ENCODE measurements at places on chromosomes 1 and 21.

DNA sequence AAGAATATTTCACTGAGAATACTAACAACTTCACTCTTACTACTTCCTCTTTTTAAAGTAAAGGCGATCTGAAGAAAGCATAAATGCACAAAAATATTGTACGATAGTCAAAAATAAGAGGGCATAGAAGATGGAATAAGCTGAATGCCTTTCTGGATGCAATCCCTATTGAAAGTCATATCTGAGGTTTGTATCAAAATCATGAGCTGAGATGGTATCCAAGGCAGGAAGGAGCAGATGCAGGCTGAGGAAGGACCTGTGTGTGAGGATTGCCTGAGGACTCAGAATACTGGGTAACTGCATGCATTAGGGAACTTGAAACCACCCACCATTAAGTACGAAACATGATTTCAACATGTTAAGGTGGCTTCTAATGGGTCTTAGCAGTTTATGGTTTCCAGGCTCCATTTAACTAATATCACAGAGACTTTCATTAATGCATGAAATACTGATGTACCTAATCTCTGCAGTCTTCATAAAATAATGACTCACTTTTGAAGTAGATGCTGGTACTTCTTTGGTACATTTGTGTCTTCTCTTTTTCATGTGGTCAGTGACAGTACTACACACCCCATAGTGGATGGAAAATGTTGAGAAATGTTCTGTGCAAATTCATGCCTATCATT is 29.6 kb upstream of the RGS1 start:
- DNase-seq: no peak

DNA sequence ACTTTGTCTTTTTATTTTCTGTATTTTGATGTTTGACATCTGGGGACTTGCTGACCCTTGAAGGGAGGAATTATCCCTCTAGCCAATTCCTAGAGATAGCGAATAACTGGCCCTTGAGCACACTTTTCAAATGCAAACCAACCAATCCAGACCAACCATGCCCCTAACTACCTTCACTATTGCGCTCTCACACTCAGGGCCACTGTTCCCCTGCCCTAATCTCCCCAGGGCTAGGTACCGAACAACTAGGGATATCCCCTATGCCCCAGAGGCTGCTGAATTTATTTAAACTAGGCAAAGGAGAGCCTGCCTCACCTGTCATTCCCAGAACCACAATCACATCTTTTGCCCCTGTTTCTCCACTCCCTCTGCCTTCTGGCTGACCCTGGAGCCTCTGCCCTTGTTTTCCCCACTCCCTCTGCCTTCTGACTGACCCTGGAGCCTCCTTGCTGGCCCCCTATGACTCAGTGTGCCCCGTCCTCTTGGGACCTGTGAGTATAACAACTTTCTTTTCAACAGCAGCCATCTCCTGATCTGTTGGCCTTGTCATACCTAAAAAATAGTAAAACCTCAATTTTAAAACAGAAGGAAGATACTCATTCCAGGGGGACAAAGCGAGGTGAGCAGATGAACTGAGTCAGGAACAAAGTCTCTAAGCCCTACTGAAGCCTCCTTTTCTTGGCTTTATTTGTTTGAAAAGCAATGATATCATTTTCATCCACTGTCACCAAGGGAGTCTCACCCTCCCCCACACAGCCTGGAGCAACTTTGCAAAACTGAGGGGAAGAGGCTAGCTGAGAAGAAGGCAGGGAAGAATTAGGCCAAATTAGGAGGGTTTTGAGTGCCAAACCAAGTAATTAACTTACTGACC is 115.5 kb downstream of the NMNAT2 start:
- no peak for DNase-seq

DNA sequence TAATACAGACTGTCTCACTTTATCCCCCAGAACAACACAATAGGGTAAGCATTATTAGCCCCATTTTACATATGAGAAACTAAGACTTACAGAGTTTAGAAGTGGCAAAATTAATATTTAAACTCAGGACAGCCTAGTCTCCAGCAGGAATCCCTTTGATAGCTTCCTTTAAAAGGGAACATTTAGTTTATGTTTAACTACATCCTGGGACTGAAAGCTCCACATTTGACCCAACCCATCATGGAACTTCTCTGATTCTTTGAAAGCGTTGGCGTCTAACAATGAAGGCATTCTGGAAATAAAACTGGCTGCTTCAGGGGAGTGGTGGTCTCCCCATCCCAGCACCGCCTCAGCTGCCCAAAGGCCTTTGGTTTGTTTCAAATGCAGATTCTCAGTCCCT is 250.6 kb upstream of the NFIA start:
- DNase-seq: no peak

- DNase-seq: no peak
These were observed 433.4 kb upstream of the CAMK1G start for GRCh38 chr1:209150114-209150513.

DNA sequence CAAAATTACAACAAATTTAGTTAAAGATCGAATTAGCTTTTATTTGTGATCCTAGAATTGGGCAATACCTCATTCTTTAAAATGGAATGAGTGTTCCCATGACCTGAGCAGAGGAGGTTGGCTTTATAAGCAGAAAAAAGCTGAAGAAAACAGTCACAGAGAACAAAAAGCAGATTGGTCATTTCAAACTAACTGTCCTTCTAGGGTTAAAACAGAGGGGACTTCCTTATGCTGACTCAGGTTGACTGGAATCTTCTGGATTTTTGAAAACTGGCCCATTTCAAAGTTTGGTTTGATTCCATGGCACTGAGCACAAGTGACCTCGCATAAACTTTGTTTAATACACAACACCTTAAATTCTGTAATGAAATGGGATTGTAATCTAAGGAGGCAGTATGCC is 17.6 kb downstream of the NFASC start:
- DNase-seq: no peak

- DNase-seq: no peak
These were observed 39.9 kb upstream of the AK4 start for GRCh38 chr1:65108025-65108642.

Measured in activated CD4-positive, alpha-beta T cell treated with anti-CD3 and anti-CD28 coated beads, Interleukin-2, amount 50 U/mL, for 24 hours (primary cell).